ENCODE measurements at places on chromosomes 1 and 21.

GRCh38 chr1:100866041-100866900 is 28.4 kb downstream of the EXTL2 start:
- peak; percentile 88 for DNase-seq

- no peak for DNase-seq
Measured at GRCh38 chr1:80533775-80534334, 1266.9 kb upstream of the ADGRL2 start.

DNA sequence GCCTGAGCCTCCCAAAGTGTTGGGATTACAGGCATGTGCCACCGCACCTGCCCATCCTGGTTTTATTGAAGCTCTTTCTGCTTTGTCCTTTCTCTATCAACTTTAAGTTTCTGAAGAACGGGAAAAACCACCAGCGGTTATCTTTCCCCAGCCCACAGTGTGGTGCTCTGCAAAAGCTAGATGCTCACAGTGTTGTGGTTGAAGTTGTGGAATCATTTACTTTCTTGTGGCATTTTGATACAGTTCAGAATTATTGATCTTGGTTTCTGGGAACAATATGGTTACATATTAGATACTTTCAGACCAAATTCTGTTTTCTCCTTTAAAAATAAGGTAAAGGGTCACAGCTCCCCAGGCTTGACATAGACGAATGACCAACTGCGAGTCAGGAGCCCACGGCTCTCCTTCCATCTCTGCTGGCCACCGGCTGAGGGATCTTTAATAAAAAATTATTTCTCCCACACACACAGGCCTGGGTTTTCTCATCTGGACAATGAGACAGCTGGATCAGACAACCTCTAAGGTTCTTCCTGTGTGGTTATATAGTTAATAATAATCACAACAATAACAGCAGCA is 385.3 kb downstream of the SETD4 start:
- DNase-seq, result no peak

DNA sequence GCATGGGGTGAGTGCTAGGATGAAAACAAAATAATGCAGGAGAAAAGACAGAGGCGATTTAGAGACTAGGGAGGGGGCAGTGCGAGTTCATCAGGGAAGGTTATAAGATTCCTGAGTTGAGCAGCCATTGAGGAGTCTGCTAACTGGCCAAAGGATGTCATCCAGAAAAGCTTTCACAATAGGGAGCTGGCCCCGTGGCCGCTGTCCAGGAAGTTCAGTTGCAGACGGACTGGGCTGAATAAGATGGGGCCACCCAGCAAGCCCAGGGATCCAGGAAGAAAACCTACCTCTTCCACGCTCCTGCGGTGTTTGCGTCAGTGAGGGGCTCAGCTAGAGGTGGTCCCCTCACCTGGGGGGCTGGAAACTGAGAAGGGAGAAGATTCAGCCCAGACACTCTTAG is 4.0 kb upstream of the PKP1 start:
- no peak for DNase-seq

DNA sequence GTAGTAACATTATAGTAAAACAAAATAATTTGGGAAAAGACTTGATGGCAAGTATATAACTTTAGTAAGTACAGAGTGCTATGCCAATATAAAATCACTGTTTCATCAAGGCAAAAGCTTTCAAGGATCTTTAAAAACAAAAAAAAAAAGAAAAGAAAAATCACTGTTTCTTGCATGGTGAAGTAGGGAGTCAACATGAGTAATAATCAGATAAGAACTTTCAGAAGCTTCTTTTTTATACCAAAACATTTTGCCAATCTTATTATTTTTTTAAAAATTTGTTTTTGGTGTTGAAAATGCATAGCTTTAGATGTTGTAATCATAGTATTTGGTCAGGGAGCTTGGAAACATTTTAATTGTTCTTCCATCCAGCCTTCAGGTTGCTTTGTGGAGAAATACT is 37.2 kb downstream of the CAMSAP2 start:
- DNase-seq, result no peak
